Aorta (tissue), 5 donors: ENCODE measurements at places on chromosomes 12 and 14. TPM values are rescaled to one million over a fixed set of nuclear protein-coding genes. Genes with fewer than 3 reads are reported as not detected.

- DNase-seq, result no peak
Measured at GRCh38 chr12:62128175-62128975, 131.8 kb upstream of the USP15 start.

DNA sequence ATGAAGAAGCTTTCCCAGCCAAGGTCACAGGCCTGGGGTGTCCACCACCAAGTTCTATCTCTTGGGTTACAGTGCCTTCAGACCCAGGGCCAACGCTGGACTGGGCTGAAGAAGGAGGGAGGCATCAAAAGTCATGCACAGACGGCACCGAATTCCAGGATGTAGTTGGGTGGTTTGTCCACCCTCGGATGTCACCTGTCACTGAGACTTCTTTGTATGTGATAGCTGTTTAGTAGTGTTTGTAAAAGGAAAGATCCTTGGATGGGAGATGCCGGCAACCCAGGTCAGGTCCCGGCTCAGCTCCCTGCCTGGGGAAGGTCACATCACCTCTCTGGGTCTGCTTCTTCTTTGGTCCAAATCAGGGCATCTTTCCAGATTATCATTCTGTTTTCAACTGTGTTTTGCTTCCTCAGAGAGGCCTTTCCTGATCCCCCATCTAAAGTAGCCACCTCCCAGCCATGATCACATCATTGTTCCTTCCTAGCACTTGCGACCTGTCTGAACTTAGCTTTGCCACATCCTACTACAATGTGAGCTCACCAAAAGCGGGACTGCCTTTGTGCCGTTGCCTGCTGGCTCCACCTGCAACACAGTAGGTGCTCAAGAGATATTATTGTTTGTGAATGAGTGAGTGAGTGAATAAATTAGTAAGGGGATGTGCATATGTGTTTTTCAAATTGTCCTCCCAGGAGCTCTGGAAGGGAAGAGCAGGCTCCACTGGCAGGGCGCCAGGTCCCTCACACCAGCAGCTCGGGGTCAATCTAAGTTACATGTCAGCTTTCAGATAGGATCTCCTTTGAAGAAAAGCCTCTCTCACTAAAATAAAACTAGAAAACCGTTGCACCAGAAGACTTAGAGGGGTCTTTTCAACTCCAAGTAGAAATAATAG is 2.1 kb downstream of the TSPAN11 start:
- no peak for DNase-seq

DNA sequence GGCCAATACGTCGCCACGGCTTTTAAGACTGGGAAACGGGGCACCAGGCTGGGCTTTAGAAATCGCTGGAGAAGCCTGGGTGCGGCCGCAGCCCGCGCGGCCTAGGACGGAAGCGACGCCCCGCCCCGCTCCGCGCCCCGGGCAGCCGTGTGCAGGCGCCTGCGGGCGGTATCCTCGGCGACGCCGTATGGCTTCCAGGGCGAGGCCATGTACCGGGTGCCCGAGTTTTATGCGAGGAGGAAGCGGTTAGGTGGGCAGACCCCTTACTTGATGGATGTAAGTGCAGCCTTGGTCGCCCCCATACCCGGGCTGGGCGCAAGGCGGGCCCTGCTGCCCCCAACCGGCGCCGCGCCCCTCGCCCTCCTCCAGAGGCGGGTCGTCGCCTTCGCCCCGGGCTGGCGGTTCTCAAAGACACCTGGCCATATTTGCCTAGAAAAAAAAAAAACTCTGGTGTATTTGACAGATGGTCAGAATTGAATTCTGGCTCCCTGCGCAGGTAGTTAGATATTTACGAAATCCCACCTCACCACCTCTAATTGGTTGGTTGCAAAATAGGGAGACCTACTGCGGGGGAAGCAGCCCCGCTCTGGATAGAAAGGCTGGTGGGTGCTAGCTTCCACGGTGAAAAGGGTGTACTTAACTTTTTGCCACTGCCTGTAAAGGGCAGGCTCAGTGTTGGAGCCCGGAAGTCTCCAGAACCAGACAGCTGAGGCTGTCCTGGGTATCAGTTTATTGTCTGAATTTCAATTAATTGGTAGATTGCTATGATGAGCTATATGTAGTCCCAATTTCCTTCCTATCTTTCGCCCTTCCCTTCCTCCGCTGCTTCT is at the start of gene PPP1R36:
TSS of gene PPP1R36 (plus strand) at position 171 of the 830 bp plus-strand sequence. CDS start at position 208, 37 bp downstream.
- peak; percentile 87 for DNase-seq

- DNase-seq, result no peak
Measured at GRCh38 chr12:11767798-11768197, 118.3 kb downstream of the ETV6 start.

DNA sequence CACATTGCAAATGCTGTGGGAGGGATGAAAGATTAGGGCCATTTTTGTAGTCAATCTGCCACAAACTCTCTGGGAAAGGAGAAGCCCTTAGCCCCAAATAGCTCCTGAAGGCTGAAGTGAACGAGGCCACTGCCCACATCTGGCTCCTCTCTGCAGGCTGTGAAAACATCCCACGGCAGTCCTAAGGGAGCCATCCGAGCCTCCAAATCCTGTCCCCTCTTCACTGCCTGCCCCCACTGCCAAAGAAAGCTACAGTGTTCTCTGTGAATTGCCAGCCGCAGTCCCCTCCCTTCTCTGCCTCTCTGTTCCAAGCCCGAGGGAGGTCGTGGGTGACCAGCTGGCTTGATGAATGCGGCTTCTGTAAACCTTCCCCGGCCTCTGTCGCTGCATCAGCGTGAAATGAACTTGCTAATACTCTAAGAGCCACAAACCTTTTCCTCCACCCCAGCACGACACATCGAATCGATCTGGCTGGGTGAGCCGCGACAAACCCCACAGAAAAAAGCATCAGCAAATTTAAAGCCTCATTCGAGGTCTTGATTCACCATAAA is 180.7 kb upstream of the NRXN3 start:
- DNase-seq, result no peak

DNA sequence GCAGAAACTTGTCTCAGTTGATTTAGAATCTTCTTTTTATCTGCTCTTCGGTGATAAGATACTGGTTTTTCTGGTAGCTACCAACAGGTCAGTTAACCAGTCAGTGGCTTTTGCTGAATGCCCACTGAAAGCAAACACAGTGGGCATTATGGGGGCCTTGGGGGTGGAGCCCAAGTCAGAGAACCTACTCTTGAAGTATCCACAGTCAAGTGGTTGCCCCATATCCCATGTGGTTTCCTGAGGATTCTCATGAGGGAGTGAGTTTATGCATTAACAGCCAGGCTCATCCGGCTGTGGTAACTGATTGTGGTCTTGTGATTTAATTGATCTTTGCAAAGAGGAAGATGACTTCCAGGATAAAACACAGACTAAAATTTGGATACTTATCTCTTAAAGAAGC is 83.7 kb downstream of the ST8SIA1 start:
- no peak for DNase-seq

DNA sequence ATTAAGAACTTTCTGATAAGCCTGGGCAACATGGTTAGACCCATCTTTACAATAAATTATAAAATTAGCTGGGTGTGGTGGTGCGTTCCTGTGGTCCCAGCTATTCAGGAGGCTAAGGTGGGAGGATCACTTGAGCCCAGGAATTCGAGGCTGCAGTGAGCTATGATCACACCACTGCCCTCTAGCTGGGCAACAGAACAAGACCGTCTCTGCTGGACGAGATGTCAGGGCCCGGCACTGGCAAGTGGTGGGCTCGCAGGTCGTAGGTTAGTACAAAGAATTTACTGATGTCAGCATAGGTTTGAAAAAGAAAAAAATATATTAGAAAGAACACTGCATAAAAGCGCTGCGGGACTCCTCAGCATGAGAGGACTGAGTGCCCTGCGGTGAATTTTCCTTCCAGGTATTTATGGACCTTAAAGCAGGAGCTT is 15.7 kb upstream of the VSIG10 start:
- no peak for DNase-seq

DNA sequence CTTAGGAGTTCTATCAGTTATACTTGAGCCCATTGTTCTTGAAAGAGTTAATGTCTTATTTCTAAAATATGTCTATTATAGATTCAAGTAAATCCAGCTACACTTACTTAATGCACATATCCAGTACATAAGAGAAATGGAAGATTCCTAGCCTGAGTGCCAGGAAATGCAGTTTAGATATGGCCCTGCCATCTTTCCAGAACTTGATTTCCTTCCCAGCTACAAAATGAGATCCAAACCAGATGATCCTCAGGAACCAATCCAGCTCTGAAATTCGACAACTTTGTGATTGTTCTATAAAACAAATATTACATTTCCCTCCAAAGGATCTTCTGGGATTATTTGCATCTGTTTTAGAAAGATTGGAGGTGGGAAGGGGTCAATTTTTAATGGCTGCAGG is 317.3 kb upstream of the GARIN6 start:
- no peak for DNase-seq

- DNase-seq, result no peak
Measured at GRCh38 chr12:110686294-110686903, 2.5 kb downstream of the HVCN1 start.

DNA sequence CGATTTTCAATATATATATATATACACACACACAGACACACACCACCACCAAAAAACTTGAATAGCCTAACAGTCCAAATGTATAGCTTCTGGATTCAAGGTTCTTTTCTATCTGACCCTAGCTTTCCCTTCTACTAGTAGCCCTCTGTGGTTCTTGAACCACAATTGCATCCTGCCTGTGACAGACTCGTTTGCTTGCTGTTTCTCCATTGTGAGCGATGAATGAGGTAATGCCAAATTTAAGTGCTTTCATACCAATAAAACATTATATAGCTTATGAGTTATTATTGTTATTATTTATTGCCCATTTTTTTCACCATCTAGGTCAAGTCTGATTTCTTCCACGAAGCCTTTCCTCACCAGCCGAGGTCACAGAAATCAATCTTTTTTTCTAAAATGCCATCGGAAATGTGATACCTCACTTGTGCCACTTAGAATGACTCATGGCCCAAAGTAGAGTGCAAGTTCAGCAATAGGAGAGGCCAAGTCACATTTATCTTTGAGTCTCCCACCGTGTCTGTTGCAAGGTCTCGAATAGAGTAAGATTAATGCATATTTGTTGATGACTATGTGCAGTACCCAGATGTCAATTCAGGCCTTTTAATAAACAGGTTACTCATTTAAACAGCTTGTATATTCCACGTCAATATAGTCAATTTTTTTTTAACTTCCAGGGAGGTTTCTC is 1015.8 kb upstream of the SEL1L start:
- DNase-seq, result no peak

- DNase-seq, result no peak
Measured at GRCh38 chr14:51104467-51104866, 9.6 kb upstream of the TRIM9 start.

GRCh38 chr12:90729736-90730135 is 225.2 kb downstream of the CCER1 start:
- DNase-seq, result no peak

- no peak for DNase-seq
Measured at GRCh38 chr12:102043928-102044327, 17.9 kb downstream of the WASHC3 start.

DNA sequence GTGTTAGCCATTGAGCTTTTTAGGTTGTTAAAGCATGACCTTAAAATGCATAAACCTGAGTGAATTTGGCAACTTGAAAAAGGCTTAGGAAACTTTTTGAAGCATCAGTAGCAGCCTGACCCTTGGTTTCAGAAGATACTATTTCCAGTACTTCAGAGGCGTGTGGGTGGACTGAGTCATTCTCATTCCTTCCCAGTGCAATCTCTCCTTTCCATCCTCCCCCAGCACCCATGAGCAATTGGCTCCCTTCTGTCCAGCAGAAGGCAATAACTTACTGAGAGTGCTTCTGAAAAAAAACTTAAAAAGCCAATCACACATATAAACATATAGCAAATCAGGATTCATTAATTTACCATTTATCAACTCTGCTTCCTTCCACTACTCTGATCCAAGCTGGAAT is 299.3 kb upstream of the STXBP6 start:
- DNase-seq, result no peak

DNA sequence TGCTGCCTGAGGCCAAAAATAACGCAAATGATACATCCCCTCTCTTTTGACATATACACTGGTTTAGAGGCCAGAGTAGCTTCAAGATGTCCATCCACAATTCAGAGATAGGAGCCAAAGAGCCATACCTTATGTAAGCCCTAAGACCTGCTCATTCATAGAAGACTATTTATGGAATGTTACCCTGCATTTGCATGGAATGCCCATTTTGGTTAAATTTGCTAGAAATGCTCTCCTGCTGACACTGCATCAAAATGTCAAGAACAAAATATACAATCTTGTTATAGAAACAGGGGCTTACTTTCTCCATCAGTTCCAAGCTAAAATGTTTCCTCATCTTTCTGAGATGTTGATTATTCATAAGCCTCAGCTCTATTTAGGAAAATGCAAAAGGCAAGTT is 183.3 kb upstream of the CDKN3 start:
- DNase-seq, result no peak

DNA sequence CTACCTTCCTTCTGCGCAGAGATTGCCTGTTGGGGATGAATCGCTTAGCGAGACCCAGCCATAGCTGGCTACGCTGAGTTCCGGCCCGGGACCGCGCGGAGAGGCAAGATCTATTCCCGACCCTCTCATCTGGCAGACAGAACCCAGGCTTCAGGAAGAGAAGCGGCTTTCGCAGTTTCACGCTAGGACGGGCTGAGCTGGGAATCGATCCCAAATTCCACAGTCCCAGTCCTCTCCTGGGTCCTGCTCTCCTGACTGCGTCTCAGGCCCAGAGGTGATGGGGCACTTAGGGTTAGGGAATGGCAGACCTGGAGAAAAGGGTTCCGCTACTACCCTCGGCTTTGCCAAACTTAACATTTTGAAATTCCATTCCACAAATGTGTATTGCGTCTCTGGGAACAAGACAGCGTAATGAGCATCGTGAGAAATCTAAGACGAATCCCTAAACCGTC is 2.8 kb downstream of the PTPN21 start:
- DNase-seq, result no peak

GRCh38 chr12:15152456-15152855 is 68.8 kb downstream of the RERG start:
- DNase-seq, result no peak

GRCh38 chr14:103686831-103687485 is 28.3 kb downstream of the XRCC3 start:
- DNase-seq, result peak; percentile 30

DNA sequence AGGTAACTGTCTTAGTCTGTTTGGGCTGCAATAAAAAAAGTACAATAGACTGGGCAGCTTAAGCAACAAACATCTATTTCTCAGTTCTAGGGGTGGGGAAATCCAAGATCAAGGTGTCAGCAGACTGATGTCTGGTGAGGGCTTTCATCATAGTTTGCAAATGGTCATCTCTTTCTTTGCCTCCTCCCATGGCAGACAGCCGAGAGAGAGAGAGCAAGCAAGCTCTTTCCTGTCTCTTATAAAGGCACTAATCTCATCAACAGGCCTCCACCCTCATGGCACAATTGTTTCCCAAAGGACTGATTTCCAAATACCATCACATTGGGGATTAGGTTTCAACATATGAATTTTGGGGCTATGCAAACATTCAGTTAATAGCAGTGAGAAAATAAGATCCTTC is 445.6 kb upstream of the FLRT2 start:
- DNase-seq, result no peak

GRCh38 chr14:60656686-60657455 is 7.6 kb upstream of the SIX1 start:
- DNase-seq, result peak; percentile 69

The WNT1 gene
- total RNA-seq, result not detected

The MGP gene
- 7,115 TPM for total RNA-seq

The SCNN1A gene
- total RNA-seq, result 2.4 TPM

The FAM161B gene
- total RNA-seq, result 6.7 TPM

The RBP5 gene
- total RNA-seq, result 13.4 TPM

The DGKA gene
- 86.5 TPM for total RNA-seq

The TSHR gene
- total RNA-seq, result 0.29 TPM

The ASB2 gene
- 57.0 TPM for total RNA-seq

The FAM181A gene
- total RNA-seq, result not detected

The RPS6KL1 gene
- 12.6 TPM for total RNA-seq

The KRT7 gene
- total RNA-seq, result 17.3 TPM

The CDK17 gene
- 69.7 TPM for total RNA-seq

The TMEM30B gene
- total RNA-seq, result 54.8 TPM
